ENCODE measurements at places on chromosomes 1 and 21.

DNA sequence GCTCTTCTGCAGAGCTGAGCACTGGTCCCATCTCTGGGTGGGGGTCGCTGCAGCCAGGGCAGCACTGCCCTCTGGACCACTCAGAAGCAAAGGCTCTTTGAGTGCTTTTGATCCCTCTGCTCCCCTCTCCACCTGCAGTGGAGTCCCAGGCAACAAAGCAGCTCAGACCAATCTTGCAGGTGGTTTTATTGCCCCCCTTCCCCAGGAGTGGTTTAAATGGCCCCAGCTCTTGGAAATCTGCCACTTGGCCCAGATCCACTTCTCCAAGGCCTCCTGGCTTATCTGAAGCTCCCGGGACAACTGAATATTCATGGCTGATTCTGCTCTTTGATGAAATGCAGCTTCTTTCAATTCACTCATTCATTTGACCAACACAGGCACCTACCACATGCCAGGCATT is 2.7 kb downstream of the STUM start:
- no peak for DNase-seq

- DNase-seq, result no peak
These were observed 106.6 kb downstream of the BCAR3 start for GRCh38 chr1:93574991-93575390.

GRCh38 chr1:53869454-53870117 is 20.0 kb downstream of the YIPF1 start:
- DNase-seq, result no peak

- DNase-seq, result no peak
These were observed 2.4 kb upstream of the ABL2 start for GRCh38 chr1:179231923-179232322.

Measured in activated CD8-positive, alpha-beta memory T cell treated with anti-CD3 and anti-CD28 coated beads for 4 hours (primary cell).